ENCODE measurements at places on chromosomes 6 and 20.

GRCh38 chr20:43205699-43206098, 16.0 kb upstream of the PTPRT start:
- H3K4me1 ChIP-seq: no peaks in the 10 kb centered on the region
- no peaks in the 10 kb centered on the region for H3K27me3 ChIP-seq
- DNase-seq: no peak
- no peaks in the 10 kb centered on the region for H3K36me3 ChIP-seq
- H3K27ac ChIP-seq: no peak overlapping the region

DNA sequence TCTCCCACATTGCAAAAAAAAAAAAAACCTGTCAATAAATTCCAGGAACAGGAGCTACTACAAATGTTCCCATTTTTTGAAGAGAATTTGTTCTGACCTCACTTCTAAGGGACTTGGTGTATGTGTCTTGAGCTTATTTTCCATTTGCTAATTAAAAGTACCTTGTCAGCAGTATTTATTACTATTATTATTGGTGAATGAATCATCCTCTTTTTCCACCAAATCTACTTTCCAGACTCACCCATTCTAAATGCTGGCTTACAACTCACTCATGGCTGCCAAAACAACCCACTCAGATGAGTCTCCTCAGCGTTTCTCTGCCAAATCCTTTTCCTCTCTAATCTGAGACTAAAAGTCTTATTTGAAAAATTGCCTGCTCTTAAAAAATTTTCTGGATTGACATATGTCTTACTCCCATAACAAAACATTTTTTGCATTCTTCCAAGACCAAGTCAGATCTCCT, 33.2 kb upstream of the TASP1 start:
- H3K4me1 ChIP-seq: no peaks in the 10 kb centered on the region
- H3K27ac ChIP-seq: no peak overlapping the region
- DNase-seq: no peak
- H3K4me3 ChIP-seq: no peak overlapping the region
- H3K36me3 ChIP-seq: no peaks in the 10 kb centered on the region
- peaks cover 55% of the 10 kb centered on the region for H3K27me3 ChIP-seq

GRCh38 chr6:35787266-35788218, 6.7 kb downstream of the CLPSL1 start:
- no peak for DNase-seq
- no peak overlapping the region for H3K27ac ChIP-seq
- H3K4me3 ChIP-seq: no peak overlapping the region
- H3K36me3 ChIP-seq: no peaks in the 10 kb centered on the region
- H3K27me3 ChIP-seq: peaks cover 83% of the 10 kb centered on the region
- no peaks in the 10 kb centered on the region for H3K4me1 ChIP-seq

- DNase-seq: no peak
- no peak overlapping the region for H3K27ac ChIP-seq
- H3K4me3 ChIP-seq: no peak overlapping the region
- peaks cover 69% of the 10 kb centered on the region for H3K27me3 ChIP-seq
- no peaks in the 10 kb centered on the region for H3K36me3 ChIP-seq
- H3K4me1 ChIP-seq: no peaks in the 10 kb centered on the region
Observed at GRCh38 chr20:45253261-45253660, 1.1 kb downstream of the SLPI start.

GRCh38 chr6:121652726-121653623, 217.5 kb downstream of the GJA1 start:
- H3K27me3 ChIP-seq: no peaks in the 10 kb centered on the region
- H3K36me3 ChIP-seq: no peaks in the 10 kb centered on the region
- H3K4me1 ChIP-seq: no peaks in the 10 kb centered on the region
- no peak overlapping the region for H3K27ac ChIP-seq
- no peak overlapping the region for H3K4me3 ChIP-seq

- peaks cover 5% of the 10 kb centered on the region for H3K4me1 ChIP-seq
- DNase-seq: no peak
- H3K27ac ChIP-seq: no peak overlapping the region
- H3K27me3 ChIP-seq: no peaks in the 10 kb centered on the region
- H3K36me3 ChIP-seq: peaks cover 7% of the 10 kb centered on the region
Observed at GRCh38 chr20:33348136-33348937, 53.0 kb downstream of the CDK5RAP1 start.

GRCh38 chr6:36492621-36493020, 49.8 kb downstream of the KCTD20 start:
- peaks cover 28% of the 10 kb centered on the region for H3K4me1 ChIP-seq
- DNase-seq: no peak
- peak overlapping the region; percentile 52 for H3K27ac ChIP-seq
- H3K4me3 ChIP-seq: no peak overlapping the region

- no peaks in the 10 kb centered on the region for H3K27me3 ChIP-seq
- H3K36me3 ChIP-seq: no peaks in the 10 kb centered on the region
- H3K27ac ChIP-seq: no peak overlapping the region
Observed at GRCh38 chr6:137921823-137922222, 54.8 kb downstream of the TNFAIP3 start.

DNA sequence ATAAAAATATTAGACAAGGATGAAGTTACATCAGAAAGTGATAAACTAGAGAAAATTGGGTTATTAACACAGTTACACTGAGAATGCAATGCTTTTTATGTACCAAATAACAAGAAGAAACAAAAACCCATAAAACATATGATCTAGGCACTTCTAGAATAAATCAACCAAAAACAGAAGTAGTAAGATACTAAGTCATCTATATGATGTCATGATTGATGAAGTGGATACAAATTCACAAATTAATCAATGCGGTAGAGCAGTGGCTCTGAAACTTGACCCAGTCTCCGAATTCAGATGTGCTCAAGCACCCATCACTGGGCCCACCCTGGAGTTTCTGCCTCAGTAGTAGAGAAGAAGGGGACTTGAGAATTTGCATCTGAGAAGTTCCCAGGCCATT, 112.1 kb upstream of the SSTR4 start:
- H3K4me1 ChIP-seq: no peaks in the 10 kb centered on the region
- no peak overlapping the region for H3K27ac ChIP-seq
- H3K4me3 ChIP-seq: no peak overlapping the region
- no peaks in the 10 kb centered on the region for H3K36me3 ChIP-seq

GRCh38 chr20:1664911-1665310, 7.3 kb upstream of the SIRPG start:
- peaks cover 84% of the 10 kb centered on the region for H3K4me1 ChIP-seq
- H3K27me3 ChIP-seq: no peaks in the 10 kb centered on the region
- H3K36me3 ChIP-seq: peaks cover 1% of the 10 kb centered on the region
- H3K4me3 ChIP-seq: peak overlapping the region; percentile 62
- peak overlapping the region; percentile 77 for H3K27ac ChIP-seq

DNA sequence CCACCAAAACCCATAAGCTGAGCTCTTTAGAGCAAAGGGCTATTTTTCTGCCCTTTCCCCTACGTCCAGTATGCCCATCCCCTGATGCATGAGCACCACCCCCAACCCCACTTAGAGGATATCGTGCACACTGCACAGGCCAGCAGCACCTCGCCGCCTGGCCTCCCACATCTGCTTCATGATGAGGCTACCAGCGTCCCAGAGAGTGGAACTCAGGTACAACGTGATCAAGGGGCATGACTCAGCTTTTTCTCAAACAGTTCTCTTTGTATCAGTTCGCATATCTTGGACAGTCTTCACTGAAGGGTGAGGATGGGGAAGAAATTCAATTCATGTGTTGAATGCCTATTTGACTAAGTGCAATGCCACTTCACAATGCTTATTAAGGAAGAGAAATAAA, 81.9 kb upstream of the QKI start:
- no peak overlapping the region for H3K4me3 ChIP-seq
- no peaks in the 10 kb centered on the region for H3K36me3 ChIP-seq
- H3K4me1 ChIP-seq: peaks cover 5% of the 10 kb centered on the region
- DNase-seq: no peak

DNA sequence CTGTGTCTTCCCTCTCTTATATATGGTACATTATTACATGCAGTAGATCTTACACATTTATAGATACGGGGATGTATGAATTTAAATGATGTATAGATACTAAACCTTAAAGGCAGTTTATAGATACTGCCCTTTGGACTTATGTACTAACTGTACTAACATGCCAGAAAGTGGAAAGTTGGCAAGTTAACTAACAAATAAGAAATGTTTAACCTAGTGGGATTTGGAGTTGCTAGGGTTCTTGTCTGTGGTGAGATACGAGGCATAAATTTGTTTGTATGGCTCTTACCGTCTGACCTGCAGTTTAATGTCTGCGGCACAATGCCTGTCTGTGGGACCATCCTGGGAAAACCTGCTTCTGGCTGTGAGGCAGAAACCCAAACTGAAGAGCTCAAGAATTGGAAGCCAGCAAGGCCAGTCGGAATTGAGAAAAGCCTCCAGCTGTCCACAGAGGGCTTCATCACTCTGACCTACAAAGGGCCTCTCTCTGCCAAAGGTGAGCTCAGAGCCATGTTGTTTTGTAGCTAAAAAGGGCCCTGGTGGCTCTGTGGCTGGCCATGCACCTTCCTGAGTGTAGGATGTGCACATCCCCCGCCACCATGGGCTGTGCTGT, 62.9 kb upstream of the SLC22A1 start:
- H3K4me1 ChIP-seq: peaks cover 19% of the 10 kb centered on the region
- no peak overlapping the region for H3K4me3 ChIP-seq
- H3K36me3 ChIP-seq: peaks cover 46% of the 10 kb centered on the region
- H3K27me3 ChIP-seq: no peaks in the 10 kb centered on the region
- no peak overlapping the region for H3K27ac ChIP-seq

DNA sequence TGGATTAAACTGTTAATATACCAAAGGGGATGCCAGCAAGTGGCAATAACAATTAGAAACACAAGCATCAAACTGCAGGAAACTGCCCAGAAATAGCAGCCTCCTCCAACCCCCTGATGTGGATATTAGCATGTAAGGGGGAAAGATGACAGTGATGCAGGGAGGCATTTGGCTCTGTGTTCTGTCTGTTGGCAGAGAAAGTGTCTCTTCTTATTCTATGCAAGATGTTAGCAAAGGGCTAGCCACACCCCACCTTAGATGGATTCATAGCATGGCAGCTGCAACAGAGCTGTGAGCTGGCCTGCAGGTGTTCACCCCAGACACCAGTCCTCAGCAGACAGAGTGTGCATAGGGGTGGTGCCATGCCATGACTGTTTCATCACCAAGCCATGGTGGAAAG, 38.0 kb downstream of the SCP2D1 start:
- peaks cover 33% of the 10 kb centered on the region for H3K27me3 ChIP-seq
- H3K4me3 ChIP-seq: no peak overlapping the region
- DNase-seq: no peak
- H3K27ac ChIP-seq: no peak overlapping the region
- H3K4me1 ChIP-seq: no peaks in the 10 kb centered on the region

- no peak overlapping the region for H3K27ac ChIP-seq
- H3K27me3 ChIP-seq: peaks cover 48% of the 10 kb centered on the region
- no peak overlapping the region for H3K4me3 ChIP-seq
- no peaks in the 10 kb centered on the region for H3K36me3 ChIP-seq
- DNase-seq: no peak
- H3K4me1 ChIP-seq: no peaks in the 10 kb centered on the region
Observed at GRCh38 chr6:160259598-160259997, 977 bp upstream of the SLC22A2 start.

GRCh38 chr6:56043761-56044160, 168.4 kb upstream of the BMP5 start:
- DNase-seq: no peak
- no peaks in the 10 kb centered on the region for H3K27me3 ChIP-seq
- H3K4me1 ChIP-seq: no peaks in the 10 kb centered on the region
- peaks cover 1% of the 10 kb centered on the region for H3K36me3 ChIP-seq
- no peak overlapping the region for H3K4me3 ChIP-seq

- peaks cover 1% of the 10 kb centered on the region for H3K36me3 ChIP-seq
- H3K4me1 ChIP-seq: no peaks in the 10 kb centered on the region
- no peak overlapping the region for H3K4me3 ChIP-seq
- peaks cover 13% of the 10 kb centered on the region for H3K27me3 ChIP-seq
- no peak for DNase-seq
Observed at GRCh38 chr6:166389119-166389518, 6.4 kb upstream of the MPC1 start.

- no peaks in the 10 kb centered on the region for H3K4me1 ChIP-seq
- no peak for DNase-seq
- no peak overlapping the region for H3K4me3 ChIP-seq
- H3K27ac ChIP-seq: no peak overlapping the region
- H3K36me3 ChIP-seq: no peaks in the 10 kb centered on the region
- peaks cover 9% of the 10 kb centered on the region for H3K27me3 ChIP-seq
Observed at GRCh38 chr6:152057832-152058498, 250.5 kb downstream of the ESR1 start.

GRCh38 chr6:151005896-151006632, 140.6 kb downstream of the MTHFD1L start:
- H3K36me3 ChIP-seq: no peaks in the 10 kb centered on the region
- no peak overlapping the region for H3K4me3 ChIP-seq
- H3K4me1 ChIP-seq: peaks cover 6% of the 10 kb centered on the region
- H3K27ac ChIP-seq: no peak overlapping the region

GRCh38 chr20:58054780-58055373, 173.6 kb downstream of the ANKRD60 start:
- H3K4me3 ChIP-seq: no peak overlapping the region
- H3K27ac ChIP-seq: no peak overlapping the region
- H3K36me3 ChIP-seq: no peaks in the 10 kb centered on the region
- H3K27me3 ChIP-seq: peaks cover 71% of the 10 kb centered on the region
- DNase-seq: no peak

DNA sequence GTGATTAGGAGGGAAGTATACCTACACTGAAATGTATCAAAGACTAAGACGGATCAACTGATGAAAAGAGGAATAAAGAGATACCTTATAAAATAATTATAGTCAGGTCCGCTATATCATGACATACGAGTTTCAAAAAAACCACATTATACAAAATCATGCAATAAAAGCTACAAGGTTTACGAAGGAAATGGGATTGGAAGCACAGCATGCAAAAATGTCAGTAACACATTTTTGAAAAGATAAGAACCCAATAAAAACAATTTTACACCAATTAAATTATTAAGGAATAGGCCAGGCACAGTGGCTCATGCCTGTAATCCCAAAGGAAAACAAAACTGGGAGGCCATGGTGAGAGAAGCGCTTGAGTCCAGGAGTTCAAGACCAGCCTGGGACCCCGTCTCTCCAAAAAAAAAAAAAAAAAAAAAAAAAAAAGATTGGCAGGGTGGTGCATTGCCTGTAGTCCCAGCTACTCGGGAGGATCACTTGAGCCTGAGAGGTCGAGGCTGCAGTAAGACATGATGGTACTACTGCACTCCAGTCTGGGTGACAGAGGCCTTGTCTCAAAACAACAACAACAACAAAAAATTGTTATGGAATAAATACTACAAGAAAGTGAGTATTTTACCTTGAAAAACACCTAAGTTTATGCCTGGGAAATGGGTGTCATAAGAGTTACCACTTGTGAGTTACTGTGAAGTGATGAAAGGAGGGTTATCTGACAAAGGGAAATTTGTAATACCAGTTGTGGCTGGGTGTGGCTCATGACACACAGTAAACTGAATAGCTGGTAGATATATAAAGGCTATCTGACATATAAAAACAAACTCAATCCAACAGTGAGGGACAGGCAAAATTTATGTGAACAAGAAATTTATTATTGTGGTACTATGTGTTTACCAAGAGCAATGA, 45.2 kb downstream of the RANBP9 start:
- peaks cover 90% of the 10 kb centered on the region for H3K4me1 ChIP-seq
- peak overlapping the region; percentile 76 for H3K27ac ChIP-seq
- peaks cover 2% of the 10 kb centered on the region for H3K36me3 ChIP-seq
- H3K27me3 ChIP-seq: no peaks in the 10 kb centered on the region

Data from central memory CD8-positive, alpha-beta T cell (primary cell).